Stimulated activated naive CD4-positive, alpha-beta T cell treated with Interleukin-2 at 50 U/mL for 16 hours (primary cell): ENCODE measurements at places on chromosomes 2 and 18.

DNA sequence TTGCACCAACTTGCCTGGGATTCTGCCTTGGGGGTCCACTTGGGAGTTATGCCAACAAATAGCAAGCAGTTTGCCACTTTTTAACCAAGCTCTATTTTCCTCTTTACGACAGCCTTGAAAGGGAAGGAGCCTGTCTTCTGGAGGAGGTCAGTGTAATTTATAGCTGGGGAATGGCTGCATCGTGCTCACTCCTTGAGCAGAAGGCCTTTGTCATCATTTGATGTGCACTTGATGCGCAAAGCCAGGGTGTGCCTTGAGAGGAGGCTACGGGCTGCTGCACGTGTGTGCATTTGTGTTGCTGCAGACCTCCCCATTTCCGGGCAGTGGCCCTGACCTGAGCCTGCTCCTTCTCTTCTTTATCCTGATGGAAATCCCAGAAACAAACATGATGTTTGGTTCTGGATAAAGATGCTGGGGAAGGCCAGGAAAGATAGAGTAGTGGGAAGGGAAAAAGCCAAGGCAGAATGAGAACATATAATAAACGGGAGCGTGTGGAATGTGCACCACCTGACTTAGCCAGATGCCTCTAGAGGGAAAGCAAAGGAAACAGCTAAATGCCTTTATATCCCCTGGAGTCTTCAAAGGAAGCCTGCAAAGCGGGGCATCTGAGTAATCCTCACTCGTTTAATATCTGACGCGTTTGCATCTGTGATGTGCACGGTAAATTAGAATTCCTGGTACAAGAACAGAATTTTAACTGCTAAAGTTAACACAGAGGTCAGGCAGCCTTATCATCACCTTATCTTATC lies 68.3 kb upstream of the ZNF521 start:
- no peak for DNase-seq

DNA sequence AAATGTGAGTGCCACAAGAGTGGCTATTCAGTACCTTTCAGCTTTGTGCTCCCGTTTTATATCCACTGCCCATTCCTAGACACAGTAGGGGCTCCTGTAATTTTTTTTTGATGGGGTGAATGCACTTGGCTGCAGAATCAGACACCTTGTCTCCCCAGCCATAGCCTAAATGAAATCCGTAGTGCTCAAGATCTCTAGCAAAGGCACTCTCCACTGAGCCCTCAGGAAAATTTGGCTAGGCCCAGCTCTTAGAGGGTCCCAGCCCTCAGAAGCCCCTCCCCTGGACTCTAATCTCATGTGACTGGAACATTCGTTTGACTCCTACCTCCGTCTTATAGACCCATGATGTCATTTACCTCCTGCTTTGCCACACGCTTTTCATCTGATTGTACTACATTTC lies 323.9 kb downstream of the SMAD2 start:
- no peak for DNase-seq

- DNase-seq: no peak
Measured at GRCh38 chr2:174959787-174960186, 45.4 kb downstream of the CHN1 start.

- no peak for DNase-seq
Measured at GRCh38 chr18:7482342-7482741, 84.8 kb upstream of the PTPRM start.

DNA sequence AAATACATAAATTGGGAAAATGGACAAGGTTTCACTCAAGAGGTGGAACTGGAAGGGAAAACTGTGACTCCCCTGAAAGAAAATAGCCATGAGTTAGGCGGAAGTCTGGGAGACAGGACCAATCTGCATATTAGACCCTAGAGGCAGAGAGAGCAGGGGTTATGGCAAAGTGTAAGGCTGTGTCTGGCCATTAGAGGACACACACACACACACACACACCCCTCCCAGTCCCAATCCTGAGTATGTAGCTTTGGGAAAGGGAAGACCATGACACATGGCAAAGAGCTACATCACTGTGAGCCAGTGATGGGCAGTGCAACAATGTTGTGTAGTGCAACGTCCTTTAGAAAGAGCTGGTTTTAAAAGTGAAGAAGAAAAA lies 479.9 kb upstream of the NXPH2 start:
- DNase-seq: no peak

GRCh38 chr18:48797841-48798255 lies 152.9 kb downstream of the SMAD7 start:
- no peak for DNase-seq

GRCh38 chr18:22467760-22468553 lies 50.2 kb upstream of the CTAGE1 start:
- no peak for DNase-seq

GRCh38 chr2:224969095-224969494 lies 73.2 kb downstream of the DOCK10 start:
- DNase-seq: no peak

DNA sequence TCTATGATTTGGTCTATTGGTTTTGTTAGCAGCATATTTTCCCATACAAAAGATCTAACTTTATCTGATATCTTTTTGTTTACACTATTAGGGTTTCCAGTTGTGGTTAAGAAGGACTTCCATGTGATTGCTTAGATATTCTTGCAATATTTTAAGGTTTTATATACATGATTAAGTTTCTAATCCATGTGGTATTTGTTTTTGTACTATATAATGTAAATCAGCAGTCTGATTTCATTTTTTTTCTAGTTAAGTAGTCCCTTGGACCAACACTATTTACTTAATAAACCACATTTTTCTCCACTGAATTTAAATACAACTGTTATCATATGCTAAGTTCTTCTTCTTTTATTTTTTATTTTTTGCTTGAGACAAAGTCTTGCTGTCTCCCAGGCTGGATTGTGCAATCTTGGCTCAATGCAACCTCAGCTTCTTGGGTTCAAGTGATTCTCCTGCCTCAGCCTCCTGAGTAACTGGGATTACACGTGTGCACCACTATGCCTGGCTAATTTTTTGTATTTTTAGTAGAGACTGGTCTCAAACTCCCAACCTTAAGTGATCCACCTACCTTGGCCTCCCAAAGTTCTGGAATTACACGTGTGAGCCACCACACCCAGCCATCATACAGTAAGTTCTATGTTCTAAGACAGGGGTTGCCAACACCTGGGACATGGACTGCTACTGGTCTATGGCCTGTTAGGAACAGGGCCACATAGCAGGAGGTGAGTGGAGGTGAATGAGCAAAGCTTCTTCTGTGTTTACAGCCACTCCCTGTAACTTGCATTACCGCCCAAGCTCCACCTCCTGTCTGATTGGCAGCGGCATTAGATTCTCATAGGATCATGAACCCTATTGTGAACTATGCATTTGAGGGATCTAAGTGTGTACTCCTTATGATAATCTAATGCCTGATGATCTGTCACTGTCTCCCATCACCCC lies 58.5 kb upstream of the RAB27B start:
- no peak for DNase-seq

DNA sequence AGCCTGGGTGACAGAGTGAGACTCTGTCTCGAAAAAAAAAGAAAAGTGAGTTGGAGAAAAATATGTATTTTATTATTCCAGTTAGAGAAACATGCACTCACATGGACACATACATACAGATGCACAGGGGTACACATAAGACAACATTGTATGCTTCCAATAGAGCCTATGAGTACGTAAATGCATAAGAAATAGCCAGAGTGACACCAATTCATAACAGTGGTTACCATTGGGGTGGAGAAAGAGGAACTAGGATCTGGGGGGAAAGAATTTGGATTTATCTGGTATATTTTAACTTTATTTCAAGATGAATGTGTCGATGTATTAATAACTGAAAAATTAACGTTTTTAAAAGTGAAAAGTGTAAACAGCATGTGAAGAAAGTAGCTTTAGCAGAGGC lies 16.1 kb downstream of the IL36A start:
- no peak for DNase-seq

GRCh38 chr18:35623255-35623654 lies 41.7 kb downstream of the GALNT1 start:
- DNase-seq: no peak

DNA sequence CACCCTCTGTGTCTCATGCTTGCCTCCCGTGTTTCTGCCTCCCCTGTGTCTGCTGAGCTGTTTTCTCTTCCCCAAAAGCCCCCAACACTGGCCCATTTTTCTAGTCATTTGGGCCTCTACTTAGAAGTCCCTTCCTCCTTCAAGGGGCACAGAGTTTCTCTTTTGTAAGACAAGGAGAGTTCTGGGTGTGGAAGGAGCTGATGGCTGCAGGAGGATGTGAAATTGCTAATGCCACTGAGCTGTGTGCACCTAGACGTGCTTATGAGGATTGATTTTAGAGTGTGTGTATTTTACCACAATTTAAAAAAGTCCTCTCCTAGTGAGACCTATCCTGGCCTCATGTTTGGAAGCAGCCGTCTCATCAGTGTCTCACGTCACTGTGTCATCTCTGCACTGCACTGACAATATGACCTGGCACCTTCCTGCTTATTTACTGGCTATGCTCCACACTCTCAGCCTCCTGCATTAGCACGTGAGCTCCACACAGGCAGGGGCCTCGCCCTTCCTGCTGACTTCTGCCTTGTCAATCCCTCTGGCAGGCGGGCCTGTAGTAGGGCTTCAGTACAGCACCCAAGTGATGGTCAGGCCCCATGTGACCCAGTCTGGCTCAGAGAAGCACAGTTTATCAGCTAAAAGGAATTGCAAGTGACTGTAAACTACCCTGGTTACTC lies 8.0 kb upstream of the MBP start:
- peak; percentile 18 for DNase-seq

DNA sequence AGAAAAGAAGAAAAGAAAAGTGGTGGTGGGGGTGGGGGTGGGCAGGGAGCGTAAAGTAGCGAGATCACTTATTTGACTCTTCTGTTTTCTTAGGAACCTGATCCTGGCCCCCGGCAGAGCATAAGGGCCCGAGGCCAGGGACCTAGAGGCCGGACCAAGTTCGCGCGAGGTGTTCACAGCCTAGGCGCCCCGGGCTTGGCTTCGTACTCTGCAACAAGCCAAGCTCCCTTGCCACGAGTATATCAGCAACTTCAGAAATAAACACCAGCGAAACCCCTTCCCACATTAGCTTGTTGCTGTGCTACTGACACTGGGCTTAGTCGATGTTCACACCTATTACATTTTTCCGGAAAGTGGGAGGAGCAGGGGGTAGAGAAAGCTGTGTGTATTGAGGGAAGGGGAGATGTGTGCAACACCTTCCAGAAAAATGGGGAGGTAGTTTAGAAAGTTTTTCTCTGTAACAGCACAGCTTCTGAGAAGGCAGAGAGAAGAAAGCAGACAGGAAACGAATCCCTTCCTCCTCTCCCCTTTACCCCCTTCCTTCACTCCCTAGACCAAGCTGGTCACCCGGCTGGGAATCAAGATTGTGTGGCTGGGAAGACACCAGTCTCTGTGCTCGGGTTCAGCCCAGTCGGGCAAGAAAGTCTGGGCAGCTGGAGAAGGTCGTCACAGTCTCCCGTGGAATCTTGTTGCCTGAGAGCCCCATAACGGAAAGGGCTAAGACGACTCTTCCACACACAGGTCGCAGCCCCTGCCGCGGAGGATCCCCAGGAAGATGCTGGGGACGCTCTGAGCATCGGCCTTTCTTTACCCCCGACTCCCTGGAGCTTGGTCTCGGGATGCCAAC lies 12.0 kb upstream of the SATB2 start:
- no peak for DNase-seq

GRCh38 chr2:188573453-188573852 lies 281.8 kb downstream of the GULP1 start:
- no peak for DNase-seq

- no peak for DNase-seq
Measured at GRCh38 chr2:60868589-60869273, 12.6 kb upstream of the REL start.

GRCh38 chr18:10727477-10727876 lies 201.7 kb downstream of the NAPG start:
- DNase-seq: no peak

GRCh38 chr2:168149986-168150385 lies 97.4 kb downstream of the STK39 start:
- no peak for DNase-seq

DNA sequence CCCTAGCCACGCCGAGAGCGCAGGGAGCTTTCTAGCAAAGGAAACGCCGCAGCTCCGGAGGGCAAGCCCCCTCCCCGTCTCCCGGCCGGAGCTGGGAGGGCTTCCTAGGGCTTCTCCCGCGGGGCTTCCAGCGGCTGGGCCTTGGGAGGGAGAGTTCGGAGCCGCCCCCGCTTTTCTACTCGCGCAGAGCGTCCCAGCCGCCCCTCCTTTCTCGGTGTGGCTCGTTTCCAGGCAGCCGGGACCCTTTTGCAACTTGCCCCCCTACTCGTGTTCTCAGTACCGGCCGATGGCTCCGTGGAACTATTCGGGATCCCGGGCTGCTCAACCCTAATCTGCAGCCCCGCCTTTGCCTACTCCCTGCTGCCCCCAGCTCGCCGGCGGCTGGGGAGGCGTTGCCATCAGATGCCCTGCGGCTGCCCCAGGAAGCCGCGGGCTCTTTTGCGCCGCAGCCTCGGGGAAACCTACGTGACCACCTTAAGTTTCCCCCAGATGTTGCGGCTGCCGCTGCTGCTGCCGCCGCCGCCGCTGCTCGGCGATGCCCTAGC lies 1.5 kb upstream of the NR4A2 start:
- no peak for DNase-seq

- DNase-seq: no peak
Measured at GRCh38 chr2:234869969-234870368, 81.8 kb upstream of the SH3BP4 start.

GRCh38 chr2:142937347-142937746 lies 59.9 kb downstream of the KYNU start:
- no peak for DNase-seq

DNA sequence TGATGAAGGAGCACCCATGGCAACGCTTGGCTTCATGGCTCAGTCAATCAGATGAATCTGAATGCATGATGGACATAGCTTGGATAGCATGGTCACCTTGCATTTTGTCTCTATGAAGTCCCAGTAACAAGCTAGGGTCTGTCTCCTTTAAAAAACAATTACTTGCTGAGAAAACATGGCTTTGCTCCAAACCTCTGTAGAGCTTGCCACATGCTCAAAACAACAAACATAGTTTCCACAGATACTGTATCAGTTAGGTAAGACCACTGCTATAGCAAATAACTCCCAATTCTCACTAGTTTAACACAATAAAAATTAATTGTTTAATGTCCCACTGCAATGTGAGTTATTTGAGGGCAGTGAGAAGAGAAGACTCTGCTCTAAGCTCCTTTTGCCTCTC lies 401.0 kb downstream of the IRS1 start:
- DNase-seq: no peak

DNA sequence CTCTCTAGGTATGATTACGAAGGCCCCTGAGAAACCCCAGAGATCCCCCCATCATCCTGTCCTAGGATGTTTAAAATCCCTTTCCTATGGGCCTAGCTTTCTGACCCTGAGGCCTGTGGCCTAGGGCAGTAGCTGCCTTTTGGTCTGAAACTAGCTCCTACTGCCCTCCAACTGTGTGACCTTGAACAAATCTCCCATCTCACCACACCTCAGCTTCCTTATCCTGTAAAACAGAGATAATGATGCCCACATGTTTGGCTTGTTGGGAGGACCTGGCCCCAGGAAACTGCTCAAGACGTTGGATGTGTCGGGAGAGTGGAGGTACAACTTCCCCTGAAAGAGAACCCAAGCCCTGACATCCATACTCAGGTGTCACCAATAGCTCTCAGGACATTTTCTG lies 213.2 kb downstream of the SMAD2 start:
- no peak for DNase-seq
